ENCODE measurements at places on chromosomes 5 and 9.
A peak's percentile ranks its signal among the peaks of the same experiment; 100 is the strongest.

GRCh38 chr9:34374905-34375552 is 1.7 kb downstream of the MYORG start:
- no peak for DNase-seq

DNA sequence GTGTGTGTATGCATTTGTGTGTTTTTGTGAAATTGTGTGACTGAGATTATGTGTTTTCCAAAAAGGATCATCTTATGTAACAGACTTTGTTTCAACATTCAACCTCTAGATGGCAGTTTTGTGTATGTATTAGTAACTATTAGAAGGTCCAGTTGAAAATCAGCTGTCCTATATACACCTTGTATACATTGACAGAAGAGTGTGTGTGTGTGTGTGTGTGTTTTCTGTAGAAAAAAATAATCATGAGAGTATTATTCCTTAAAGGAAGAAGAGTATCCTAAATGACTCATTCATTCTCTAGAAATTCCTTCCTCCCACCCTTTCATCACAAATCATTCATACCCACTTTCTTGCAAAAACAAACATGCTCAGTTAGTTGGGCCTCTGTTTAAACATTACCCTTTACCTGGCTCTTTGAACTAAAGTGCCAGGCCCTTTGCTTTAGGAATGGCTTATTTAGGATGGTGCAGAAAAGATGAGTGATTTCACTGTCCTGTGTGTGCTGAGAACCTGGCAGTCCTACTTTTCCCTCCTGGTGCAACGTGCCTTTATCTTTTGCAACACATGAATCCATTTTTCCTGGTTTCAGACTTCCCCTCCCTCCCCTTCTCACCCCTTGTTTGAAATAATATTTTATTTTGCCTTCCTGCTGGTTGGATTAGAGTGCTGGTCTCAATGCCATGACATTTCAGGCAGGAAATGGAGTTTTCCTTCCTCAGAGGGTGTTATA is 152.2 kb downstream of the ARHGAP26 start:
- peak; percentile 60 for DNase-seq

GRCh38 chr5:29518176-29518575 is 1675.3 kb upstream of the CDH6 start:
- no peak for DNase-seq

GRCh38 chr9:135809166-135809565 is 98.2 kb downstream of the CAMSAP1 start:
- DNase-seq = no peak

DNA sequence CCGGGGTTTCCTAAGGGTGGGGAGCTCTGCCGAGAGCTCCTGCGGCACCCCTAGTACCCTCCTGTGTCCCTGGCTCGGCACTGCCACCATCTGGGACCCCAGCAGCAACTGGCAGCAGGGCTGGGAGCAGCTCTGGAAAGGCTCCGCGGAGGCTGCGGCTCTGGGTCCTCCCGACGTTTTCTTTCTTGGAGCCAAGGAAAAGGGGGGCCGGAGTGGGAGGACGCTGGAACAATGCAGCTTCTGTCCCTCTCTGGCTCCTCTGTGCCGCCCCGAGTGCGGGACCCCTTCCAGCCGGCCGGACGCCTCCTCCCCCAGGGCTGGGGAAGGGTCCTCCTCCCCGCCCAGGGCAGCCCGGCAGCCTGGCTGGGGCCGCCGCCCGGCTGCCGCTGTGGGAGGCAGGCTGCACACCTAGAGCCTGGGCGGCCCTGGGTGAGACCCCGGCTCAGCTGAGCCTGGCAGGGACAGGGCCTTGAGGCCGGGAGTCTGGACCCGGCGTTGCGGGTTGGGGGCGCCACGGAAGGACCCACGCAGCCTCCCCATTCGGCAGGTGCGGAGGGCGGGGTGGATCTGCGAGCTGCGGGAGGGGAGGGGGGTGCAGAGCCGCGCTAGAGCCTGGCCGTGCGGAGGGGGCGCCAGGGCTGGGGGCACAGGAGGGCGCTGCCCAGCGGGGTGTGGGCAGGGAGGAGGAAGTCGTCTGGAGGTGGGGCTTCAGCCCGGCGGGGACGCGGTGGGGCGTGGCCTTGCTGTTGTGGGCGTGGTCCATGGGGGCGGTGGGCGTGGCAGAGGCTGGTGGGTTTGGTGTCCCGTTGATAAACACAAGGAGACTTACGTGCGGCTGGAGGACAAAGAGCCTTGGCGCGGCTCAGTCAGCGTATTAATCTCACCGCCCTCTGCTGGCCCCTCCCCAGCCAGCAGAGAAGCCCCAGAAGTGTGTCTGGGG is 15.1 kb downstream of the GPSM1 start:
- DNase-seq = peak; percentile 84

GRCh38 chr9:134174073-134174449 is 9.7 kb upstream of the RNU6ATAC start:
- no peak for DNase-seq

DNA sequence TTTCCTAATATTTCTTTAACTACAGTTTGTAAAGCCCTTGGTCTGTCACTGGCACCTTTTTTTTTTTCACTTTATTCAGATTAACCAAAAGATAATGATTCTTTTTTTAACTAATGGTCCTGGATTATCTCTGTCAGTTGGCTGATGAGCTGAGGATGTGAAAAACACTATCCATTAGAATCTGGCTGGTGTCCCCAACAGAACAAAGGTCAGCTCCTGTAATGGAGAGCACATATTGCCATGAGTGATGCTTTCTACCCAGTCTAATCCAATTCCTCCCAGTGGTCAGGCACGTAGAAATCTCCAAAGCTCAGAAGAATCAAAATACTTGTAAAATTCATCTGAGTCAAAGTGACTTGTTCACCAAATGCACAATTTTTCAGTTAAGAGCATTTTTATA is 491.7 kb upstream of the PIK3R1 start:
- DNase-seq = no peak

GRCh38 chr9:30574355-30575151 is 1809.9 kb upstream of the ACO1 start:
- no peak for DNase-seq

DNA sequence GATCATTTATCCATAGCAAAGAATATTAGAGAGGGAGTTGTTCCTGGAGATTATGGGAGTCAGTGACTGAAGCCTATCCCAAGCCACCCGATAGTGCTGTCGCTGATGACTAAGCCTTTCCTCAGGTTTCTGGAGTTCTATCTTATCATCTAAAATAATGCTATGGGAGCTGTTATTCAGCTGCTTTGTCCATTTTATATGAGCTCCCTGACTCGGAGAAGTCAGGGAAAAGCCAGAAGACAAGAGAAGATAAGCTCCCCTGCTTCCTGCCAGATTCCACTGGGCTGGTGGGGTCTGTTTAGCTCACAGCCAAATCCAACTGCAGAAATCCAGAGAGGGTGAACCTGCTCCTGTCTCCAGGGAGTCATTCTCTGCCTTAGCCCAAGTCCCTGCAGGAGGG is 148.2 kb downstream of the DROSHA start:
- DNase-seq = peak; percentile 58

DNA sequence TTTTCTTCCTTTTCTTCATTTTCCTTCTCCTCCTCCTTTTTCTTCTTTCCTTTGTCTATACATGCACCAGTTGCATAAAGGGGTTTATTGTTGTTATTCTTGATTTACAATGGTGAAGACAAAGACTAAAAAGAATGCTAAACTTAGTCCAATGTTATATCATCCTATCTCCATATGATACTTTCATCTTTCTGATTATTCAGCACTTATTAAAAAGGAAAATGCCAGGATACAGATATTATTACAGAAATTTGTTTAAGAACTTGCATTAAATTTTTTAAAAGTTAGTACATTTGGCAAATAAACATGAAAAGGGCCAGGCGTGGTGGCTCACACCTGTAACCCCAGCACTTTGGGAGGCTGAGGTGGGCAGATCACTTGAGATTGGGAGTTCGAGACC is 1074.9 kb downstream of the EFNA5 start:
- no peak for DNase-seq

- peak; percentile 41 for DNase-seq
These were observed 9.7 kb upstream of the CHD1 start for GRCh38 chr5:98938464-98938863.

- no peak for DNase-seq
These were observed 1.0 kb upstream of the SAP30L start for GRCh38 chr5:154444556-154445421.

DNA sequence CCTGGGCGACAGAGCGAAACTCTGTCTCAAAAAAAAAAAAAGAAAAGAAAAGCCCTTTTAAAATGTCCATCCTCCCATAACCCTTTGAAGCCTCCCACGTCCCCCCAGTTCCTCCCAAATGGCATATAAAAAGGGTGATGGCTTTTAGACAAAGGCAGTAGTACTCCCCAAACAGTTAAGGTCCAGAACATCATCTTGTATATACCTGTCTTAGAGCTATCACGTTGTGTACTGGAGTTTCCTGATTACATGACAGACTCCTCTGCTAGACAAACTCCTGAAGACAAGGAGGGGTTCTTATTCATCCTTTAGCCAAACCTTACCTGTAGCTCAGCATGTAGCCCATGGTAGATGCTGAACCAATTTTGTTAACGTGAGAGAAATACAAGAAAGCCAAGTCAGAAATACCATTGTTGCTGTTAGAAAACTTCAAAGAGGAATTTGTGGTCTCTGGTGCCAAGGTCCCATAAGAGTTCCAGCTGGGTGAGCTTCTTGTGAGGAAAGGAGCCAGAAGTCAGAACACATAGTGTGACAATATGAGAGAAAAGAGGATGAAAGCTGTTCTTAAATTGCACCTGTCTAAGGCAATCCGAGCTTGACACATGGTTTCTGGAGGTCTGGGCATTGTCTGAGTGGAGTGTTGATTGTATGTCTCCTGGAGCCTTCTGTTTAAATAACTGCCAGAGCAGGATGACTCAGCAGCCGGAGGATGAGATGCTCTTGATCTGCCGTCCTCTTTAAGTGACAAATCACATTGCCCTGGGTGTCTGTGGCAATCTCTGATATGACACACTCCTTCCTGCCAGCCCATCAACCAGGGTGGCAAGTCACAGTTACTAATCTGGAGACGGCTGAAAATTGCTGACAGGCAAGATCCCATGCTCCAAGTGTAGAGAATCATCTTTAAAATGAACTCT is 69.1 kb downstream of the ARRDC3 start:
- peak; percentile 96 for DNase-seq

DNA sequence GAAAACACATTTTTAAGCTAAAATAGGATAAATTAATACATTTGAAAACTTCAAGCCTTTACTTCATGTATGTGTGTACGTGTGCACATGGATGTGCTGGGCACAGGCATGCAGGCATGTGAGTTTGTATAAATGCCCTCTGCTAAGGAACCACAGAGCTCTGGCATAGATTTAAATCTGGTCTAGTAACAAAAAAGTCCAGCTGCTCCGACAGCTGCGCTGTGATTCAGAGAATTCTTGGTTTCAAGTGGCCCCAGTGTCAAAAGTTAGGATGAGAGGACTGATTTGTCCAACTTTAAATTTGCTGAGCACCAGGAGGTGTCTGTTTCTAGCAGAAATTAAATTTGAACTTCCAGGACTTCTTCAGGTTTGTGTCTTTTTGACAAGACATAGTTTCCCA is 203.7 kb upstream of the TUT7 start:
- no peak for DNase-seq

- DNase-seq = no peak
These were observed 240.1 kb upstream of the GRAMD2B start for GRCh38 chr5:126182971-126183695.

DNA sequence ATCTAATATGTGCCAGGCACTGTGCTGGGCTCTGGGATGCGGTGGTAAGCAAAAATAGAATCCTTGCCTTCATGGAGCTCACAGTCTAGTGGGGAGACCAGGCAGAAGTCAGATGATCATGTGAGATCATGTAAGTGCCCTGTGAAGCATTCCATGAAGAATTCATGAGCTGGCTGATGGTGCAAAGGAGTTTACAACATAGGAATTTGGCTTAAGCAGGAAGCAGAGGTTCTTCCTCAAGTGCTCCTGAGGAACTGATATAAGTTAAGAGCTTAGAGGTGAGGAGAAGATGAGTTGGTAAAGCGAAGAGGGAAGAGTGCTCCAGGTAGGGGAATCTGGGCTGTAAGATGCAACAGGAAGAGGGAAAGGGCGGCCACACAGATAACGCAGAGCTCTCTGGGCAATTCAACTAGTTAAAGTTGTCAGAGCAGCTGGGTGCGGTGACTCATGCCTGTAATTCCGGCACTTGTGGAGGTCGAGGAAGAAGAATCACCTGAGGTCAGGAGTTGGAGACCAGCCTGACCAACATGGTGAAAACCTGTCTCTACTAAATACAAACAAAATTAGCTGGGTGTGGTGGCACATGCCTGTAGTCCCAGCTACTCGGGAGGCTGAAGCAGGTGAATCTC is 78.5 kb upstream of the SPATA31D4 start:
- DNase-seq = peak; percentile 45

GRCh38 chr9:98751210-98751609 is 42.5 kb upstream of the GABBR2 start:
- no peak for DNase-seq

DNA sequence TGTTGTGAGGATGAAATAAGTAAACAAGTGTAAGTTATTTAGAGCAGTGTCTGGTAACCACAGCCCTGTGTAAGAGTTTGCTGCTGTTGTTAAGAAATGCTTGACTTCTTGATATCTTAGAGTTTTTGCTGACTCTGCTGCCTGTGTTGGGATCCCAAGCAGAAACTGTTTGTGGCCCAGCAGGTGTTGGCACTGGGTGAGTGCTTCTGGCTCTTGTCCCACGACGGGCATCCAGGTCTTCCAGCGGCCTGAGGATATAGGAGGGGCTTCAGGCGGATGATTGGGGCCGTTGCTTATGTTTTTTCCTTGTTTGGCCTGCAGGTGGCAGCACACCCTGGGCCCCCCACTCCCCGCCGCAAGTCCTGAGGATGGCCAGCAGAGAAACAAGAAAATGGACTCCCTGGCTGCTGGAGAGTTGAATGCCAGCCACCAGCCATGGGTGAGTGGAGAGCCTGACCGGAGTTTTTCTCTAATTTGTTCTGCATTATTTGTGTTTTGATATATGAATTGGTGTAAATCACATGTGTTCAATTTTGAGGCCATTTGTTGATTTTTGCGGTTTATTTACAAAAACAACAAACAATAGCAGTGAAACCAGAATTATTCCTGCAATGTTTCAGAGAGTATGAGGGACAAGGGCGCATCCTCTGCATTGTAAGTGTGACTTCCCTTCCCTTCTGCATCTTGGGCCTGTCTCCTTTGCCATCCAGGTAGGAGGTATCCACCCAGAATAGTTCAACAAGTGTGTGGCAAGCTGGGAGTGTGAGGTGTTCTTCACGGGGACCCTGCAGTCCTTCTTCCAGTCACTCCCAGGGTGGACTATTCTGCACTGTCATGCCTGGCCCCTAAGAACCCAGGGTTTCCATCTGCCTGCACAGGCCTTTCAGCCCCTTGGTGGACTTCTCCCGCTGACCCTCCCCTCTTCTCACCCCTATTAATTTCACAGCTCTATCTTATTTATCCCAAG is 50.3 kb downstream of the SLC22A5 start:
- peak; percentile 79 for DNase-seq

DNA sequence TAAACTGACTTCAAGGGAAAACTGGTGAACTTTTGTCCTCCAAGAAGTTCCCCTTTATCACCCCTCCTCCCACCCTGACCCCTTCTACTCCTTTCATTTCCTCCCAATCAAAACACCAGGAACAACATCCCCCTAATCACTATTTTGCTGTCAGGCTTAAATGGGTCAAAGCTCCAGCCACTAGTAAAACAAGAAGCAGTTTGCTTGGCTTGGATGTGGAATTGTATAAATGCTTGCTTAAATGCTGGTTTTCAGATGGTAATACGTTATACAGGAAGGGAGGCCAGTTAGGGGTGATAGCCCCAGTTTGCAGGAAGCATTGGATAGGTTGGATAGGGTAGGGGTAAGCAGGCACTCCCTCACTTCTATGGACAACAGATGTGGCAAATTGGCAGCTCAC is 473.6 kb downstream of the AGTPBP1 start:
- DNase-seq = no peak

GRCh38 chr9:131776473-131776872 is 36.6 kb upstream of the RAPGEF1 start:
- DNase-seq = peak; percentile 47

- DNase-seq = no peak
These were observed 159.5 kb upstream of the ERCC6L2 start for GRCh38 chr9:95715868-95716435.

- DNase-seq = no peak
These were observed 106.8 kb upstream of the SARDH start for GRCh38 chr9:133844881-133845410.
